ENCODE measurements at places on chromosomes 4 and X. TPM values are rescaled to one million over a fixed set of nuclear protein-coding genes. Genes with fewer than 3 reads are reported as not detected.

TLR7 gene
- 0.23 TPM for total RNA-seq

ZFYVE28 gene
- total RNA-seq: 14.4 TPM

TEX11 gene
- 0.22 TPM for total RNA-seq

TKTL2 gene
- not detected for total RNA-seq

CDKL2 gene
- 2.2 TPM for total RNA-seq

SH3BGRL gene
- total RNA-seq: 51.3 TPM

TGIF2LX gene
- not detected for total RNA-seq

KIT gene
- total RNA-seq: 0.07 TPM

XAGE1A gene
- total RNA-seq: not detected

MAGEA3 gene
- not detected for total RNA-seq

SMIM43 gene
- not detected for total RNA-seq

NUDT9 gene
- 10.2 TPM for total RNA-seq

- no peaks in the 10 kb centered on the region for H3K27me3 ChIP-seq
- no peak overlapping the region for H3K27ac ChIP-seq
- H3K4me1 ChIP-seq: no peaks in the 10 kb centered on the region
- H3K36me3 ChIP-seq: no peaks in the 10 kb centered on the region
Measured at GRCh38 chr4:5277079-5277478, 225.8 kb downstream of the STK32B start.

GRCh38 chr4:40575846-40576245, 53.8 kb downstream of the RBM47 start:
- no peak for DNase-seq
- H3K4me3 ChIP-seq: peak overlapping the region; percentile 28
- no peaks in the 10 kb centered on the region for H3K27me3 ChIP-seq
- H3K4me1 ChIP-seq: peaks cover 64% of the 10 kb centered on the region

- no peak for DNase-seq
- no peaks in the 10 kb centered on the region for H3K4me1 ChIP-seq
- no peak overlapping the region for H3K4me3 ChIP-seq
- no peaks in the 10 kb centered on the region for H3K27me3 ChIP-seq
- H3K36me3 ChIP-seq: no peaks in the 10 kb centered on the region
Measured at GRCh38 chr4:64935469-64936001, 526.3 kb upstream of the TECRL start.

GRCh38 chr4:151866592-151866918, 105.7 kb upstream of the GATB start:
- H3K4me3 ChIP-seq: no peak overlapping the region
- H3K4me1 ChIP-seq: peaks cover 6% of the 10 kb centered on the region
- H3K27me3 ChIP-seq: peaks cover 6% of the 10 kb centered on the region
- DNase-seq: no peak
- H3K36me3 ChIP-seq: no peaks in the 10 kb centered on the region

DNA sequence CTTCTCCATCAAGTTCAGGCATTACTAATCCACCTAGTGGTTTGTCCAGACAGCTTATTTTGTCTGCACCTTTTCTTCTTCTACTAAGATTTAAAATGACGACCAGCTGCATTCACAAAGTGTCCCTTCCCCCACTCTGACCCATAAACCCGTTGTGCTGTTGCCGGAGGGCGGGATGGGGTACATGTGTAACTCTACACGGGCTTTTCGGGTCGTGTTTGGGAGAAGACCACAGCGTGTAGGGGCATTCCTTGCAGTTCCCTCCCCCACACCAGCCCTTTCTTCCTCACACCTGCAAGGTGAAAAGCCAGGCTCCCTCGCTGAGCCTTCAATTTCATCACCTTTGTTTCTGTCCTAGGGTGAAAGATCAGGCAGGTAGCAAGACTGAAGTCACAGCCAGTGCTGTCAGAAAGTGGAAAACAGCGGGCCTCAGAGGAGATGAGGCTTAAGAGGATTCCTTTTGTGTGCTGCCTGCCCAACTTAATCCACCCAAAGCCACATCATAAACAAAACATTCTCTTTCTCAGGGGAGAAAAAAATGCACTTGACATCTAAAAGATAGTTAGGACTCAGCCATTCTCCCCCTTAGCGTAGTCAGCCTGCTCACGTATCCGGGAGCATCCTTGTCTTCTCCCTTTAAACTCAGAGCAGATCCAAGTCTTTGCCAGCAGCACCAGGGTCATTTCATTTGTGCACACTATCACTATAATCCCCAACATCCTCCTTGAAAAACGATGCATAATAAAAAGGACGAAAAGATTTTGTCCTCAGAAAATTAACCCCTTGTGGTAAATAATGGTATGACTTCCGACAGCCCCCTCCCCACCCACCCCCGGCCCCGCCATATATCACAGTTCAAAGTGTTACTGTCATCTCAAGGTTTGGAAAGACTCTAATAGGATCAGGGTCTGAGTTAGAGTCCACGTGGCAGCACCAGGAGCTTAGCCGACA, 599.0 kb downstream of the RAB28 start:
- no peaks in the 10 kb centered on the region for H3K4me1 ChIP-seq
- no peaks in the 10 kb centered on the region for H3K27me3 ChIP-seq
- peaks cover 1% of the 10 kb centered on the region for H3K36me3 ChIP-seq

DNA sequence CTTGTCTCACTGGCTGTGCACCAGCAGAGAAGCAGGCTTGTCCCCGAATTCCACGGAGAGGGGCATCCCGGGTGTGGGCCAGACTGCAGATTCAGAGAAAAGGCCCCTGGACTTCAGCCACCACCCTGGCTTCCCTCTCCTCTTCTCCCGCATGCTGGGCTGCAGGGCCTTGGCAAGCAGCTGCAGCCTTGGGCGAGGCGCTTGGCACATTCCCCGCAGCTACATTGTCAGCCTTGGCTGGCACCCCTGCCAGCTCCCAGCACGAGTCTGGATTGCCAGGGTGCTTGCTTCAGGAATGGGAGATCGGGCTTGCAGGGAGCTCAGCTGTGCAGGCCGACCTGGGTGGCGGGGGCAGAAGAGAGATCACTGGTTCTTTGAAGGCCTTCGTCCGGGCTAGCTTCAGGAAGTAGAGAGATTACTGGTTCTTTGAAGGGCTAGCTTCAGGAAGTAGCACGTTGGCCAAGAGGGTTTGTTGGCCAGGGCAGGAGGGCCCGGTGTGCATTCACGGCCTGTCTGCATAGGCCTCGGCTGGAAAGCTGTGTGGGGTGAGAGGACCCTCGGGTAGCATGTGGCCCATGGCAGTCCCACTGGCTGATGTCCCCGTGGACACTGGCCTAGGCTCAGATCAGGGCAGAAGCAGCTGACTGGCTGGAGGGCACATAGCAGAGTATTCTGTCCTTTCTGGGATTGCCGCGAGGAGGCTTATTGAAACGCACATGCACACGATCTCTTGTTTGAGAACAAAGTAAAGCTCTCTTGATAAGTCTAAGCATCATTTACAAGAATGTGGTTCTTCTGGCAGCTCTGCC, 2.7 kb downstream of the ABCD1 start:
- peaks cover 11% of the 10 kb centered on the region for H3K27me3 ChIP-seq
- DNase-seq: no peak
- H3K4me1 ChIP-seq: peaks cover 28% of the 10 kb centered on the region
- peaks cover 4% of the 10 kb centered on the region for H3K36me3 ChIP-seq

DNA sequence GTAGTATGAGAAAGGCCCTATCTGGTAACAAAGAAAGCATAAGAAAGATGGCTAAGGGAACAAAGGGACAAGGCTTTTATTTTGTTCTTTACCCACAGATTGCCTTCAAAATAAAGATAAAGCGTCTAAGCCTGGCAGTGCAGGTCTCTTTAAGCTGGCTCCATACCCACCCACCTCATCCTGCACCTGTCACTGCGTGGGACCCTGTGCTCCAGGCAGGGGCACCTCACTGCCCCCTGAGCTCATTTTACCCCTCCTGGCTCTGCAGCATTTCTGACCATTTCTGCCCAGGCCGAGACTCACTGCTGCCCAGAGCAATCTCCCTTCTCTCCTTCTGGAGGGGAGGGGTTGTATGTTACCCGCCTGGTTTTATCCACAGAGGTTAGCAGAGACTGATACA, 1.7 kb upstream of the CYP4V2 start:
- peaks cover 36% of the 10 kb centered on the region for H3K4me1 ChIP-seq
- no peak for DNase-seq
- peak overlapping the region; percentile 90 for H3K4me3 ChIP-seq
- peaks cover 4% of the 10 kb centered on the region for H3K36me3 ChIP-seq

GRCh38 chr4:15682242-15683142, 865 bp downstream of the FAM200B start:
- no peak for DNase-seq
- peak overlapping the region; percentile 99 for H3K27ac ChIP-seq
- H3K4me1 ChIP-seq: peaks cover 50% of the 10 kb centered on the region
- peak overlapping the region; percentile 98 for H3K4me3 ChIP-seq

DNA sequence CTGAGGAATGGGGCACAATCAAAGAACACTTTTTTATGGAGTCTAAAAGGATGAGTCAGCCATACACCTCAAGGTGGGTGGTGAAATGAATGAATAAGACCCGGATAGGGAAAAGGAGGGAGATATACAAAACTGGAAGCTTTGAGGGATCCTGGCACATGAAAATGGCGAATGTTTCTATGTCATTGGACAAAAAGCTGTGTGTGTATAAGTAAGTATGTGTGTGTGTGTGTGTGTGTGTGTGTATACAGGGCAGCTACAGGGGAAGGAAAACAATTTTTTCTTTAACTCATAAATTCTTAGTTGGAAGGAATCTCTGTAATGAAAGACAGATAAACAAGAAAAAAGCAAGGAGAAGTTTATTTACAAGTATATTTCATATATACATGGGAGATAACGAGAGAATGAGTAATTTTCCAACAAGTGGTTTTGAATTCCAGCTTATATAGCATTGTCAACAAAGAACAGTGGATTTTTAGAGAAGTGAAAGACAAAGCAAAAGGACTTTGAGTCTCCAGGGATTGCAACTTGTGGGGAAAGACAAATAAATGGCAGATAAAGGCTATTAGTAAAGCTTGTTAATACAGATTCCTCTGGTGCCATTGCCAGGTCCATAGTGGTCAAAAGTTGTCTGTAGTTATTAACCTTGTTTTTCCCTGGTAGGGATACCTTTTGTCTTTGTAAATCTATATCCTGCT, 99.7 kb downstream of the MMRN1 start:
- no peak overlapping the region for H3K27ac ChIP-seq
- H3K4me3 ChIP-seq: no peak overlapping the region
- no peaks in the 10 kb centered on the region for H3K36me3 ChIP-seq
- no peak for DNase-seq

- H3K4me3 ChIP-seq: no peak overlapping the region
- H3K4me1 ChIP-seq: peaks cover 8% of the 10 kb centered on the region
- no peak overlapping the region for H3K27ac ChIP-seq
- peaks cover 8% of the 10 kb centered on the region for H3K27me3 ChIP-seq
Measured at GRCh38 chrX:74349387-74349786, 45.4 kb downstream of the ZCCHC13 start.

GRCh38 chr4:8182858-8183725, 16.0 kb upstream of the SH3TC1 start:
- H3K36me3 ChIP-seq: no peaks in the 10 kb centered on the region
- DNase-seq: no peak
- no peaks in the 10 kb centered on the region for H3K4me1 ChIP-seq

- peak overlapping the region; percentile 86 for H3K4me3 ChIP-seq
- H3K27ac ChIP-seq: peak overlapping the region; percentile 97
- H3K36me3 ChIP-seq: peaks cover 2% of the 10 kb centered on the region
Measured at GRCh38 chrX:54045563-54046228, 1.4 kb upstream of the PHF8 start.

DNA sequence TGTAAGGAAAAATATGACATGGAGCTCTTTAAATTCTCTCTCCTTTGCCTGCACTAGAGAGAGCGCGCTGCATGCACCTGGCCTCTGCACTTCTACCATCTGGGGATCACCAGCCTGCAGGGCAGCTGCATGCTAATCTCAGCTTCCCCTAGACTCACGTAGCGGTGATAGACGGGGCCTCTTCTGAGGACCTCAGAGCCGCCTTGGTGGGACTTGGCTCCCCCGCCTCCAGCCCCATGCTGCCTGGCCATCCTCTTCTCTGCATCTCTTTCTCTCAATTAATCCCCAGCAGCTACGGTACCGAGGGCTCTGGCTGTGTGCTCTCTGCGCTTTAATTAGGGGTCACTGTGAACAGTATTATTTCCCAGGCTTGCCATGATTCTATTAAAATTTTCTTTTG, 52.8 kb upstream of the PSAPL1 start:
- H3K27ac ChIP-seq: no peak overlapping the region
- H3K36me3 ChIP-seq: no peaks in the 10 kb centered on the region
- H3K4me1 ChIP-seq: no peaks in the 10 kb centered on the region
- H3K4me3 ChIP-seq: no peak overlapping the region
- no peak for DNase-seq

- no peaks in the 10 kb centered on the region for H3K27me3 ChIP-seq
- no peak for DNase-seq
- H3K27ac ChIP-seq: no peak overlapping the region
- H3K4me1 ChIP-seq: no peaks in the 10 kb centered on the region
Measured at GRCh38 chr4:135497563-135498152, 1296.1 kb upstream of the PABPC4L start.

GRCh38 chrX:54294306-54294705, 63.5 kb downstream of the WNK3 start:
- no peaks in the 10 kb centered on the region for H3K36me3 ChIP-seq
- no peaks in the 10 kb centered on the region for H3K4me1 ChIP-seq
- peaks cover 11% of the 10 kb centered on the region for H3K27me3 ChIP-seq
- H3K27ac ChIP-seq: no peak overlapping the region
- no peak overlapping the region for H3K4me3 ChIP-seq

- no peak overlapping the region for H3K4me3 ChIP-seq
- H3K4me1 ChIP-seq: no peaks in the 10 kb centered on the region
- H3K27ac ChIP-seq: no peak overlapping the region
- no peaks in the 10 kb centered on the region for H3K27me3 ChIP-seq
- DNase-seq: no peak
Measured at GRCh38 chr4:141347684-141348083, 127.0 kb downstream of the ZNF330 start.

DNA sequence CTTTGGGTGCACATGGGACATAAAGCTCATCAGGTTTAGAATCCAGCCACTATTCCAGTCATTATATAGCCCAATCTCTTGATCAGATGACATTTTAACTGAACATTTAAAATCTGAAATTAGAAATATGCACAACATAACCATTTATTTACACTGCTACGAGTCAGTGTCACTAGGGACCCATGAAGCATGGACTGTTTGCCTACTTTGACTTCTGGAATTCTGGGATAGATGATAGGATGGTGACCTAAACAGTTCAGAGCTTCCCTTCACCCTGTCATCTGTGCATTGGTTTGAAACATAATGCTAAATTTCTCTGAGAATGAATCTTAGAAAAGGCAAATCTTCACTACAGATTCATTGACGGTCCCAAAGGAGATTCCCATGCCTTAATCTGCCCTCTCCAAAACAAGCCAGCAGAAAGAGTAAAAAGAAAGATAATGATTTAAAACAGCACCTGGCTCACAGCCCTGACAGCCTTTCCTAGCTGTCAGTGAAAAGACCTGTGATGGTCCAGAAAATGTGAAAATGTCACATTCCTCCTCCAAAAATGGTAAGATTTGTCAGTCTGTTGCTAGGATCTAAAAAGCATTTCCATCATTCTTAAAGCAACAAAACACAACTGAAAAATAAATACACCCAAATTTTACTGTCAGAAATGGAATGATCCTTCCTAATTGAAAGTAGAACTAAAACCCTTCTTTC, 18.9 kb upstream of the HERC3 start:
- H3K36me3 ChIP-seq: no peaks in the 10 kb centered on the region
- no peaks in the 10 kb centered on the region for H3K4me1 ChIP-seq
- H3K4me3 ChIP-seq: no peak overlapping the region
- no peaks in the 10 kb centered on the region for H3K27me3 ChIP-seq

- peaks cover 14% of the 10 kb centered on the region for H3K27me3 ChIP-seq
- no peak overlapping the region for H3K27ac ChIP-seq
- H3K36me3 ChIP-seq: peaks cover 1% of the 10 kb centered on the region
- DNase-seq: no peak
Measured at GRCh38 chrX:20374450-20374849, 107.7 kb upstream of the RPS6KA3 start.
